ENCODE measurements at places on chromosomes 16 and 17. TPM values are rescaled to one million over a fixed set of nuclear protein-coding genes. Genes with fewer than 3 reads are reported as not detected.

DNA sequence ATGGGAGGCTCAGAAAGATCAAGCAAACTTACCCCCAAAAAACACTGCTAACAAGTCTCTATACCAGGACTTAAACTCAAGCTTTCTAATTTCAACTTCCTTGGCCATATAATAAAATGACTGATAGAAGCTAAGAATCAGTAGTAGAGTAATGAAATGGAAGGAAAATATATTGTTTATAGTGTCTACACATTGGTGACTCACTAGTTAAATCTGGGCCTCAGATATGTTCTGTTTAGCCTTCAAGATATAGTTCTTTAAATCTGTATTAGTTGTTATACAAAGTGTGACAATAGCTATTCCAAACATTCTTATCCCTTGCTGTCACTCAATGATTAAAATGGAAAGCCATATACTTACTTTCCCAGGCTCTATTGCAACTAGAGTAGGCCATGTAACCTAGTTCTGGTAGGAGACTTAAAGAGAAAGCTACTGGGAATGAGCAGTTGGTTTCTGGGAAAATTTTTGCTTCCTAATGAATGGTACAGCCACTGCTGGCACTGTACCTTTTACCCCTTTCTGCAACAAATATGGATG lies 18.3 kb downstream of the SSH2 start:
- no peak for DNase-seq

- no peak for DNase-seq
These were observed 55.1 kb upstream of the CORO6 start for GRCh38 chr17:29677824-29678223.

- no peak for DNase-seq
These were observed 32.4 kb upstream of the JPH3 start for GRCh38 chr16:87569601-87570571.

DNA sequence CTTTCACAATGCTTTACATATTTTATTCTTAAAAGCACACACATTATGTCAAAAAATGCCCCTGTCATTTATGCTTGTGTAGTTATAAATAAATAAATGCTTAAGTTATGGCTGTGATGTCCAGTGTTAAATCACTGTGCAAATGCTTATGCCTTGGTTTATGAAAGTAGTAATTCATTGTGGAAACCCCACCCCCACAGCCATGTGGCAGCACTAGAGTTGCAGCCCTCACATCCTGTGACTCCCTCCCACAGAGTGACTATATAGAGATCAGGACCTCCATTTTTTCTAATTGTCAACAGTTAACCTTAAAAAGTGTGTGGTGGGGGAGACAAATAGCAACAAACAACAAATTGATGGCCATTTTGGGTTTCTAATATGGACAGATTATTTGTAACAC lies 2.4 kb downstream of the SKAP1 start:
- no peak for DNase-seq

DNA sequence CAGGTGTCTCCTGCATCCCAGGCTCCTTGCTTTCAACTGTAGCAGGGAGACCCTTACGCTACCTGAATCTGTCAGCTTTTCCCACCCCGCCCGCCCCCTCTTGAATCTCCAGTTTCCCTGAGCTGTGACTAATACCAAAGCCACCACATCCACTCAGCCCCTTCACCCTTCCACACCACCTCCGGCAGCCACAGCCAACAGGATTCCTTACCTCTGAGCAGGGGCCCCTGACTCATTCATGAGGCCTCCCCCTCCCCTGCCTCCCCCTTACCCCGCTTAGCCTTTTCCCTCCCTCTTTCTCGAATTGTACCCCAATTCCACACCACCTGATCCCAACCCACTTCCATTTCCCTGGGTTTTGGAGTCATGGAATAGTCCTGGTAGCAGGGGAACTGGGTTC lies 2.3 kb downstream of the STX1B start:
- no peak for DNase-seq

DNA sequence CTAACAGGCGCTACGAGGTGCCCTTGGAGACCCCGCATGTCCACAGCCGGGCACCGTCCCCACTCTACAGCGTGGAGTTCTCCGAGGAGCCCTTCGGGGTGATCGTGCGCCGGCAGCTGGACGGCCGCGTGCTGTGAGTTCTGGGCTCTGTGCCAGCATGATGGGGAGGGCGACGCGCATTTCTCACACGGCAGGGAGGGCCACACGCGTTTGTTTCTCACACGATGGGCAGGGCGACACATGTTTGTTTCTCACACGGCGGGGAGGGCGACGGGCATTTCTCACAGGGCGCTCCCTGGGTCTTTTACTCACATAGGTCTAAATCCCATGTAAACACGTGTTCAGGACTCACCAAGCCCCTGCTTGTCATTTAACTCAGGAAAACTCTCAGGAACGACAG lies 4.4 kb downstream of the GAA start:
- peak; percentile 62 for DNase-seq

DNA sequence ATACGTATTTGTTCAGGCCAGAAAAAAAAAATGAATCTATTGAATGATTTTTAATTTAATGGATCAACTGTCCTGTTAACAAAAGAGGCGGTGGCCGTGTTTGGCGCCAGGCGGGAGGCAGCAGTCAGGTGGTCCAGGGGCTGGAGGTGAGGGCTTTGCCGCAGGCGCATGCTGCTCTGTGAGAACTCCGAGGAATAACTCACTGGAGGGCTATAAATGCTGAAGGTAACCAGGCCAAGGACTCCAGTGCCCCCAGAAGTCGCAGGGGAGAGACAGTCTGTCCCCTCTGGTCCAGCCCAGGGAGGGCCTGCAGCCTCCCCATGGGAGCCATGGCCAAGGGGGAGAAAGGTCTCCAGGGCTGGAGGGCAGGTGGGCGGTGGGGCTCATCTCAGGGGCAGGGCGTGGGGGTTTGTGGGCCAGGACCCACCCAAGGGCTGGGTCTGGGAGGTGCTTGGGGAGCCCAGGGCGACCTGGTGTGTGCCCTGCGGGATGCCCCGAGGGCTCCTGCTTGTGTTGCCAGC lies 7.1 kb upstream of the BAHCC1 start:
- DNase-seq, result no peak

GRCh38 chr17:48905987-48906515 lies 2.2 kb upstream of the UBE2Z start:
- no peak for DNase-seq

DNA sequence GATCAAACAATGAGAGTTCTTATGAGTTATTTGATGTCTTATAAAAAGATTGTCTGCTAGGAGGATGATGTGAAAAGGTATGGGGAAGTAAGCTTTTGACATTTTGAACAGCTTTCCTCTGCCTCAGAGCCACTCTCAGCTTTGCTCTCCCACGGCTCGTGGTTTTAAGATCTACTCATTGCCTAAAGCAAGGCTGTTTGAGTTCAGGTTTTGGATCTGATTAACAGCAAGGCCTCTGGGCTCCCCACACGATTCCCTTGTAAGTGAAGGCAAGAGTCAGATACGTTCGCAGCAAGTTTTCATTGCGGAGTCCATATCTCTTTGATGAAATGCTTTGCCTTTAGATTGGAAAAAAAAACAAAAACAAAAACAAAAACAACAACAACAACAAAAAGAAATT lies 515.0 kb upstream of the SALL1 start:
- no peak for DNase-seq

GRCh38 chr16:70582280-70582978 lies 58.8 kb downstream of the SF3B3 start:
- no peak for DNase-seq

DNA sequence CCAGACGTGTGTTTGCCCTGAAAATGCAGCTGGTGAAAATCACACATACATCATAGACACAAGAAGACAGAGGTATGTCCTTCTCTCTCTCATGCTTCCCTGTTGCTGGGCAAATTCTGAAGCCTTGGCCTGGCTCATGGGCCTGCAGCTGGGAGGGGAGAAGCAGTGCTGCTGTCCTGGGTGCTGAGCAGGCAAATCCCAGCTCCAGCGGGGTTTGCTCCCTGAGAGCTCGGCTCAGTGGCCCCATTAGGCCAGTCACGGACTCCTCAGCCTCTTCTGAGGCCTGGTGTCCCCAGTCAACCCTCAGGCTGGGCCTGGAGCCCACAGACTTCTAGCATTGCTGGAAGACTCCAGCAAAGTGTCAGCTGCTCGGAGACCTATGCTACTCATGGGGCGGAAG lies 11.7 kb downstream of the RHBDL3 start:
- no peak for DNase-seq

Gene DNAH9
- total RNA-seq, result 0.98 TPM

Gene GGT6
- not detected for total RNA-seq

Gene TEX19
- not detected for total RNA-seq

Gene HOXB5
- total RNA-seq, result 2.4 TPM

Gene CTU2
- 20.6 TPM for total RNA-seq

Gene TLE7
- total RNA-seq, result not detected

Gene ATAD5
- 1.5 TPM for total RNA-seq

Gene SLC38A8
- total RNA-seq, result not detected

Gene NDUFB10
- 85.8 TPM for total RNA-seq

Gene SDK2
- total RNA-seq, result 10.8 TPM

Data from sciatic nerve (tissue), 2 donors.